Activated T-cell treated with anti-CD3 and anti-CD28 coated beads, Interleukin-2, amount 50 U/mL, for 72 hours (primary cell): ENCODE measurements at places on chromosomes 6 and 20.

DNA sequence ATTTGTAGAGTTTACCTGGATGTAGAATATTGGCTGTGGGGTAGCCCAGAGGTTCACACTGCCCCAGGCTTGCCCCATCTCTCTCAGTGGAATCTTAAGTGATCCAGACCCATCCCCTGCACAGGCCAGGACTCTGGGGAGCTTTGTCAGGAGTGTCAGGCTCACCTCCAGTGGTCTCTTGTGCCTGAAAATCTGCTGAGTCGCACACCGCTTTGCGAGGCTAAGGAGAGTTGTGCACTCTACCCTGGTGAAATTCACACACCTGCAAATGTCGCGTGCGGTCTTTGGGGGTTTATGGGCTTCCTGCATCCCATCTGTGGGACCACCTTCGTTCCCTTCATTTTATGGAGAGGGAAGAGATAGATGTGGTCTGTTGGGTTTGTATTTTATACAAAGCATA lies 63.6 kb upstream of the KIF25 start:
- DNase-seq, result no peak

DNA sequence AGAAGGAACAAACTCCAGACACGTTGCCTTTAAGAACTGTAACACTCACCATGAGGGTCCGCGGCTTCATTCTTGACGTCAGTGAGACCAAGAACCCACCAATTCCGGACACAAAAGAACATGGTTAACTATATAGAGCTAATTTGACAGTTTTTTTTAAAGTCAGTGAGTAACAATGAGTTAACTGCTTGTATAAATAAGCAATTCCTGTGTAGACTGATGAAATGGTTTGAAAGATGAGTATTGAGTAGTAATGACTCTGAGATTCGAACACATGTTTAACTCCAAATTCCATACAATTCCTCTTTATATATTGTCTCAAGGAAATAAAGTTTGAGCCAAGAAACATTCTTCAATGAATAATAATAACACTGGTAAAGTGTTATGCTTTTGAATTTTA lies 478.0 kb downstream of the MMUT start:
- DNase-seq, result no peak

DNA sequence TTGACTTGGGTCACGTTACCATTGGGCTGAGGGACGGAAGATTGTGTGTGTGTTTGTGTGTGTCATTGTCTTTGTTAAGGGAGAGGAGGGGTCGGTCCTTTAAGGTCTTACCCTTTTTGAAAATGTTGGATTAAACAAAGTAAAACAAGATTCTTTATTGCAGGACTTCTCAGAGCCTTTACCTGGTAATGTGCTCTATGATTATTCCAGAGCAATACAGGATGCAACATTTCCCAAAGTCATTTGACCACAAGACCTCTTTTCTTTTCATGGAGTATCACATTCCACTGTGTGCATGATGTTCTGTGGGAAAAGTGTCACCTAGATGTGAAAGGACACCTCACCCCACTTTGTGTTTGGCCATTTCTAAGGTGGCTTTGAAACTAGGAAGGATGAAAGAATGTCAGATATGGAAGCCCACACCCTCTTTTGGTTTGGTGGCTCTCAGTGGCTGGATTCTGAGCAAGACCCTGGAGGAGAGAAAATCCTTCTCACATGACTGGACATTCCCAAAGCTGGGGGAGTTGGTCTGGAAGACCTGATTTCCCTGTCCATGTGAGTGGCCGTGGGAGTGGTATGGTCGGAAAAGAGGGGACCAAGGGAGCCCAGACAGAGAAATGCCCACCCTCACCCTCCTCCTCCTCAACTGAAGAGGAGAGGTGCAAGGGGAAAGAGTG lies 18.2 kb upstream of the ZNF831 start:
- DNase-seq, result no peak

DNA sequence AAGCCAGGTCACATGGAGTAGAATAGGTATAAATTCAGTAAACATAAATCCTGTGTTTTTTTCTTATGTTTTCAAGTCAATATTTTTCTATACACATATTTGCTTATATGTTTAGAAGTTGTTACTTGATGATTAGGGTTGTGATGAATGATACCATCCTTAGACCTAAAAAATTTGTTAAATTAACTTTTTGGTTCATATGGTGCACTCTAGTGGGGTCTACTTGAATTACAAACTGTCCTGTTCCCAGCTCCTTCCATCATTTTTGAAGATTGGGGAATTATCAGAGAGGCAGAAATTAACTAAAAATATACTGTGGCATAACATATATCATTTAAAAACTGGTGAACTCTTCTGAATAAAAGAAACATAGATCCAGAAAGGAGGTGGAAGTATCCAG lies 48.3 kb upstream of the RIPPLY2 start:
- no peak for DNase-seq

DNA sequence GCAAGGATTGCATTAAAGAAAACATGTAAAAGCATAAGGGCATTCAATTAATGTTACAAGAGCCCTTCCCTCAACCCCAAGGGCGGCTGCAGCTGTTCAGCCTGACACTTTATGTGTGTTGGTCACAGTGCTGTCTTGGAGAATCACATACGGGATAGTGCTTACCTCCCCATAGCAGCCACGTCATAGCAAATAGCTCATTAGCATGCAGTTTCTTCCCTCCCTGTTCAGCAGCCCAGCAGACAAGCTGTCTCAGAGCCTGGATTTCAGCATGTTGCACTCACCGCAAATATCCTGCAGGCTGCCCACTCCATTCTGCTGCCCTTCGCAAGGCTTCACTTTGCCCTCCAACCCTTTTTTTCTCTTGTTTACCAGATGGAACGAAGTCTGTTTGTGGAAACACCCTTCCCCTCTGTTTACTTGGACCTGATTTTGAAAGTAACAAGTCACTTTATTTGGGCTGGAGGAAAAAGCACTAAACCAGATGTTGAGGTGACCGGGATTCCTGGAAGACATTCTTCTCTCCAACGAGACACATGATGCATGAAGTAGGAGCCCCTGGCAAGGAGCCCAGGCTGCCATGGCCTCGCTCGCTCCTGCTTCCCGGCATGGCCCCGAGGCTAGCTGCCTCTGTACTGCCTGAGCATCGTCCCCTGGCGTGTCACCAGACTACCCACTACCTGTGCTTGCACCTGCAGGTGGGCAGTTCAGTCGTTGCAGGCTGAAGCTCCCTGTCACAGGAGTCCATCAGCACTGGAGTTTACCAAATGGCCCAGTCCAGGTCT lies 151.6 kb upstream of the GMDS start:
- DNase-seq, result no peak

GRCh38 chr20:37188787-37189186 lies 9.4 kb upstream of the MROH8 start:
- DNase-seq, result no peak

GRCh38 chr20:49510562-49511122 lies 28.2 kb upstream of the KCNB1 start:
- no peak for DNase-seq

- DNase-seq, result peak; percentile 46
Observed at GRCh38 chr6:159788753-159789376, 537 bp downstream of the TCP1 start.

GRCh38 chr6:133591275-133591674 lies 297.6 kb upstream of the TCF21 start:
- DNase-seq, result no peak

- no peak for DNase-seq
Observed at GRCh38 chr6:36766399-36766945, 68.8 kb downstream of the RAB44 start.

DNA sequence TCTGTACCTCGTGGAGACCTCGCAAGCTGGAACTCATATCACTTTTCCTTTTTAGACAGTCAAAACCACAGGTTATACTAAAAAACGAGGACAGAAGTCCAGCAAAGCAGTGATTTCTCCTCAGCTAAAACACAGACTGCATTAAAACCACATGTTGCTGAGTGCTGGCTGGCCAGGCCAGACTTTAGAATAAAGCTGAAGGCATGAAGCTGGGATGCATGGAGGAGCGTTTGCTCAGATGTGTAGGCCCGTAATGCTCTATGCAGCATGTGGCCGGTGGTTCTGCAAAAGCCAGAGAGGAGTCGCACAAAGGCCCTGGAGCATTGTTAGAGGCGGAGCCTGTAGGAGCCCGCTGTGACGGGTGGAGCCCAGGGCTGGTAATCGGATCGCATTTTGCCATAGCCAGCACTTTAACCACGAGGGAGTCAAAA lies 83.6 kb downstream of the SMOC2 start:
- DNase-seq, result no peak

- DNase-seq, result no peak
Observed at GRCh38 chr6:36364669-36365479, 22.6 kb downstream of the ETV7 start.

DNA sequence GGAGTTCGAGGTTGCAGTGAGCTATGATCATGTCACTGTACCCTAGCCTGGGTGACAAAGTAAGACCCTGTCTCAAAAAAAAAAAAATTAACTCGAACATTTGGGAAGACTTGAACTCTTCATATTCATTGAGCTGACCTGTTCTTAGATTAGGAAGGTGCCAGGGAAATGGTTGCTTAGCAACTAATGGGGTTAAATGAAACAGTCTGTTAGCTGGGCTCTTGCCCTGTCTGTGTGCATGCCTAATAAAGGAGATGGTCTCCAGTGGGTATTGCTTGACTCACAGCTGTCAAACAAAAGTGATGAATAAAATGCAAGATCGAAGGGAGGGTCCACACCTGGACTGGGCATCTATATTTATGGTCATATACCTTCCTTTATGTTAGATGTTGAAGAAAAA lies 101.8 kb downstream of the KLHL32 start:
- no peak for DNase-seq

GRCh38 chr6:132167929-132168892 lies 217.0 kb upstream of the CCN2 start:
- no peak for DNase-seq

DNA sequence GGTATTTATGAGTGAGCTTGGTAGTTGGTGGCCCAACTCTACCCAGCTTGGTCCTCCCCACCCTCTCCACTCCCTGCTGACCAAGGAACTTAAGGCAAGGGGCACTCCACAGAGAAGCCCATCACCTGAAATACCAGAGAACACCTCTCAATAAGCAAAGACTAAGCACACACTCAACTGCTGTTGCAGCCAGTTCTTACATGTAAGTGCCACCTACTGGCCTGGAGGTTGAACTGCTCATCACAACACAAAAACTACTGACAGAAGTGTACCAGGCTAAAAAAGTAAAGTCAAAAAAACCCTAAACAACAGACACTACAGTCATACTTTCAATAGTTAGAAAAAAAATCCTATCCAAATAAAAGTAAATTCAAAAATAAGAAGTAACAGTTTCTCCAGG lies 146.2 kb downstream of the FAM83B start:
- no peak for DNase-seq

DNA sequence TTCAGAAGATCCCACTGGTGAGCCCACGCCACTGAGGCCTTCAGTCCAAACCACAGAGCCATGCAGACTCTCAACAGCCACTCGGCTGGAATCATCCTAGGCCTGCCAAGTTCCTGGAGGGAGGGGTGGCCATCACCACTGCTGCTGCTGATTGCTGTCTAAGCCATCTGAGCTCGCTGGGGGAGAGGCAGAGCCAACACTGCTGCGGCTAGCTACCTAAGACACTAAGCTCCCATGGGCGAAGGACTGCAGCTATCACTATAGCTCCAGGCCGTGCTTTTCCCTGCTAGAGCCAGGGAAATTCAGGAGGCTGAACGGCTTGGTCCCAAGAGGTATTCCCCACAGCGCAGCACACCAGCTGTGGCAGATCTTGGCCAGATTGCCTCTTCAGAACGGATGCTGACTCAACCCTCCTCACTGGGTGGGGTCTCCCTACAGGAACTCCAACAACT lies 73.6 kb downstream of the TBC1D32 start:
- no peak for DNase-seq

- peak; percentile 69 for DNase-seq
Observed at GRCh38 chr6:119350202-119350951, 816 bp upstream of the MAN1A1 start.

- no peak for DNase-seq
Observed at GRCh38 chr20:46315311-46315710, 7.0 kb upstream of the CDH22 start.

DNA sequence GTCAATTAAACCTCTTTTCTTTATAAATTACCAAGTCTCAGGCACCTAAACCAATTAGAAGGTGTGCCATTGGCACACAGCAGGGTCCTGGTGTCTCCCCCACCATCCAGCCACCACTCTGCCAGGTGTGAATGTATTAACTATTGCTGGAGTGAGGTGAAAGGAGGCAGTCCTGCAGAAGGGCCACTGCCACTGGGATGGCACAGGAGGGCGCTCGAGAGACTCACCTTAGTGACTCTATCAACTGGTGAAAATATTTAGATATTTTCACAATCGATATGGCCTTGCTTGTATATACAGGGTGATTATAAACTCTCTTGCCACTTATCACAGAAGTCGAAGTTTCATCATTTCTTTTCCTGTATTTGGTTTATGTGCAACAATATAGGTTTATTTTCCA lies 145.6 kb upstream of the ESR1 start:
- DNase-seq, result no peak

- DNase-seq, result no peak
Observed at GRCh38 chr6:87698547-87699006, 3.5 kb downstream of the AKIRIN2 start.

DNA sequence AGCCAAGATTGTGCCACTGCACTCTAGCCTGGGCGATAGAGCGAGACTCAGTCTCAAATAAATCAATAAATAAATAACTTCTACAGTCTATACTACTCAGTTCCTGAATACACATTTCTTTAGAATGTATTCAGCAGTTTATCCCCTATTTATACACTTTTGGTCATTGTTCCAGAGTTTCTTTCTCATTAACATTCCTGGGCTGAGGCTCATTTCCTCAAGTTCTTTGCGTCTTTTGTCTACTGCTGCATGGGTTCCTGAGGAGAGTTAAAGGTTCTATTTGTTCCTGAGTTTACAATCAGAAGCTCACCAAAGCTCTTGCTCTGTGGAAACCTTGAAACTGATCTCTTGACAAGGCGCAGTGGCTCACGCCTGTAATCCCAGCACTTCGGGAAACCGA lies 37.7 kb upstream of the SASH1 start:
- DNase-seq, result no peak

- no peak for DNase-seq
Observed at GRCh38 chr6:144405163-144405562, 120.0 kb downstream of the UTRN start.

- peak; percentile 21 for DNase-seq
Observed at GRCh38 chr6:52995913-52996645, 995 bp upstream of the GSTA4 start.

DNA sequence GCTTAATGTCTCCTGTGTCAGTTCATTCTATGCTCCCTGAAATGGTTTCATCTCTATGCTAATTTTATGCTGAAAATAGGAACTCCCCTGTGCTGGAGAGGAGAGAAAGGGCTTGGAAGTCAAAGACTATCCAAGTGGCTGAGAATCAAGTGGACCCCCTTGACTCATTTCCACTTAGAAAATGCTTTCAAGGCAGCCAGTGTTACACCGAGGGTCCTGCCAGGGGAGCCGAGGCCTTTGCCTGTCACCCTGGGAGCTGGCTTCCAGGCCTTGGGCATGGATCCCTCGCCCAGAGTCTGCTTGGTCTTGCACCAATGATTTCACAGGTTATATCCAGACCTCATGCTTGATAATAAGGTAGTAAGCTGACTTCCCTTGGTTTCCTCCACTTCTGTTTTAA lies 342.6 kb downstream of the NRN1 start:
- DNase-seq, result no peak

GRCh38 chr20:16781496-16781895 lies 33.3 kb downstream of the OTOR start:
- DNase-seq, result no peak
